ENCODE measurements at places on chromosomes 6 and 20.

DNA sequence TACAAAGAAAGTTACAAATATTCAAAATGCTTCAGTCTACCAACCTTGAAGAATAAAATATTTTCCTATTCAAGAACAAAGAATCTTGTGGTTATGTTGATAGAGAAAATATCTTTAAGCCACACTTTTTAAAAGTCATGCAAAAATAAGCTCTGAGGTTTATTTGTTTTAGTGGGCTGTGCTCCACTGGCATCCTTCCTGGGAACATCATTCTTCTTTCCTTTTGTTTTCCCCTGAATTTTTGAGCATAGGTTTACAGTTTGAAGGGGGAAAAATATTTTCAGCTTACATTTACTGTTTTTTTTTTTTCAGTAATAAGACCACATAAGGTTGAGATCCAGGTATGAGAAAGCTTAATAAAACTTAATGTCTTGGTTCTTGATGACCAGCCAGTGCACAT is 72.0 kb upstream of the BACH2 start:
- no peak for DNase-seq

DNA sequence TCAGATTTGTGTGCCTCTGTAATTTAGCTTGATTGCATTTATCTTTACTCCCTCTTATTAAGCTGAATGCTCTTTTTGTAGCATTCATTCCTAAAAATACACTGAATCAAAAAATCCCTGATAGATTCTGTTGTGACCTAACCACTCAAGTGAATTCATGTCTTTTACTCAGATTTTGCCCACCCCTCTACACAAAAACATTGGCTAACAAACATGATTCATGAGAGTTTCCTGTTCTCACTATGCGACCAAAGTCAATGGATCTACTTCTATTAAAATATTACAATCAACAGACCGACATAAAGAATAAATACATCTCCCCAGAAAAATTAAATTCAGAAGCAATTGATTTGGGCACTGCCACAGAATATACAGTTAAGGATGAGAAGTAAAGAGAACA is 99.5 kb upstream of the THEMIS start:
- no peak for DNase-seq

- no peak for DNase-seq
Measured at GRCh38 chr6:40492187-40492586, 95.0 kb downstream of the LRFN2 start.

DNA sequence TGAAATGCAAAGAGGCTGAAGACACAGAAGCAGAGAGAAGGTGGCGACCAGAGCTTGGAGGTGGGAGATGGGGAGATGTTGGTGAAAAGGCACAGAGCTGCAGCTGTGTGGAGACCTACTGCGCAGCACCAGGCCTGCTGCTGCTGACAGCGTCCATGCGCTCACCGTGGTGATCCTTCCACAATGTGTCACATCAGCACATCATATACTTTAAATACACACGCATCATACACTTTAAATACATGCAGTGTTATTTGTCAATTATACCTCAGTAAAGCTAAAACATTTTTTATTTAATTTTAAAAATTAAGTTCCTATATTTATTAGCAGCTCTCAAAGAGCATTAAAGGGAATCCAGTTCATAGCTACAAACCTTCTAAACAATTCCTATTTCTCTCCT is 200.9 kb downstream of the TTLL2 start:
- DNase-seq: no peak

DNA sequence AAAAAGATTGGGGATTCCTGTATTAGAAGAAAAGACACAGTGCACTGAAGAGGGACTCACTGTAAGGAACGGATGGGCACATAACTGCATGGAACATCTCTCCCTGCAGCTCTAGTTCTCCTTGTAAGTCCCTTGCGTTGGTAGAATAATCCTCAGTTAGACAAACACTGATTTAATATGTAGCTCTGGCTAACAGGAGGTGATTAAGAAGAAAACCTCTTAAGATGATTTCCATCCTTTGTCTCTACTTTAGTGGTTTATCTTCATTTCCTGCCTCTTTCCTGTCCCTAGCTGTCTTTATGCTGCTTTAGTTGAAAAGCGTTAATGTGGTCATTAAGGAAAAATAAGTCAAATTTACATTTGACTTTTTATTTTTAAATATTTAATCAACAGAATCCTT is 86.6 kb downstream of the SLC16A10 start:
- no peak for DNase-seq

DNA sequence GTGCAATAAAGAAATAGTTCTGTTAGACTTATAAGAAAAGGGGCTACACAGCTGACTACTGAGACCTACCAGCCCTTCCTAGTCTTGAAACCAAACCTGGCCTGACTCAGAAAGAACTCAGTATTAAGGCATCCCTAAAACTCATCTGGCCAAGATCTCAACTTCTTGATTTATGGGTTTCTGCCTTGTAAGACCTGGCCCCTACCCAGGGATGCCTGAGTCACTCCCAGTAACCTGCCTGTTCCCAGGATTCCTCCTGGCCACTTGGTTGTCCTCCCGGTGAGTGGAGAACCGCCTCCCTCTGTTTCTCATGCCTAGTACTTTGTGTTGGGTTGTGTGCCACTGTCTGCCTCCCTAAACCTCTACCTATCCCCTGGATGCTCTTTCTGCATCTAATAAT is 189.4 kb upstream of the PREP start:
- no peak for DNase-seq

DNA sequence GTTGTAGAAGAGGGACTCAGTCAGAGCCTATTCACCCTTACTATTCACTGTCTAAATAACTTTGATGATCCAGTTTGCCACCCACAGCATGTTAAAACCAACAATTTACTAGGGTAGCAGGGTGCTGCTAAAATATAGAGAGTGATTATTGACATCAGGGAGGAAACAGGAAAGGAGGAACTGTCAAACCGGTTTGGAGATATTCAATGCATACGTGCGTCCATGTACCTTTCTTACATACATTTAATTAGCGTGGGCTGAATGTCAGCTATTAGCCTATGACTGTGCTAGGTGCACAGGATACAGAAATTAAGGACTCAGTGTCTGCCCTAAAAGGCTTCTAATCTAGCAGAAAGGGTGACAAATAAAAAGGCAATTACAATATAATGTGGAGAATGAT is 57.2 kb downstream of the IL20RA start:
- DNase-seq: no peak

GRCh38 chr6:108497883-108498282 is 62.8 kb upstream of the FOXO3 start:
- DNase-seq: no peak

- no peak for DNase-seq
Measured at GRCh38 chr20:54023406-54023805, 47.0 kb downstream of the BCAS1 start.

GRCh38 chr6:158517038-158517437 is 42.9 kb upstream of the TMEM181 start:
- no peak for DNase-seq

DNA sequence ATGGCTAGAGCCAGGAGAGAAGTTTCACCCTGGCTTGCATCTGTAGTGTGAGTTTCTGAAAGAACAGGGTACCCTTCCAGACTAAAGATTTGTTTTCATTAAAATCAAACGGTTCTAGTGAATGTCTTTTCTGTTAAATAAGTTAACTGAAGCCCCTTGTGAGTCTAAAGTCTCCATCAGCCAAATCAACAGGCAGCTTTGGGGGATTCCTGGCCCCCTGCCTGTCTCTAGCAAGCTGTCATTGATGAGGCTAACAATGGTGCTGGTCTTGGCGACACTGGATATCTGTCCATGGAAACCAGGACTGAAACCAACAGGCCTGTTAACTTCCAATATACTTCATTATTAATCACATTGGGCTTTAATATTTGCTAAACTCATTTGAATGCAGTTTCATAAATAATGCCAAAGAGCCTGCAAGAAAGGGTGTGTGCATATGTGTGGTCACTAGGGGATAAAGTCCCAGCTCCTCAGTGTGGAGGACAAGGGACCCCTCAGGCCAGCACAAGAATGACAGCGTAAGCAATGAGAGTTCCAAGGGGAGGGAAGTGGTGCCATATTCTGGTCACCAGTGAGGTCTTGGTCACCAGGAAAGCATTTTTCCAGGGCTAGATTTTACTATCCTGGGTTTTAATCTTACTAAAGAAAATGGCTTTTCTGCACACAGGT is 9.1 kb upstream of the RNF182 start:
- DNase-seq: no peak

- DNase-seq: no peak
Measured at GRCh38 chr6:107634324-107635056, 144.6 kb downstream of the SOBP start.

DNA sequence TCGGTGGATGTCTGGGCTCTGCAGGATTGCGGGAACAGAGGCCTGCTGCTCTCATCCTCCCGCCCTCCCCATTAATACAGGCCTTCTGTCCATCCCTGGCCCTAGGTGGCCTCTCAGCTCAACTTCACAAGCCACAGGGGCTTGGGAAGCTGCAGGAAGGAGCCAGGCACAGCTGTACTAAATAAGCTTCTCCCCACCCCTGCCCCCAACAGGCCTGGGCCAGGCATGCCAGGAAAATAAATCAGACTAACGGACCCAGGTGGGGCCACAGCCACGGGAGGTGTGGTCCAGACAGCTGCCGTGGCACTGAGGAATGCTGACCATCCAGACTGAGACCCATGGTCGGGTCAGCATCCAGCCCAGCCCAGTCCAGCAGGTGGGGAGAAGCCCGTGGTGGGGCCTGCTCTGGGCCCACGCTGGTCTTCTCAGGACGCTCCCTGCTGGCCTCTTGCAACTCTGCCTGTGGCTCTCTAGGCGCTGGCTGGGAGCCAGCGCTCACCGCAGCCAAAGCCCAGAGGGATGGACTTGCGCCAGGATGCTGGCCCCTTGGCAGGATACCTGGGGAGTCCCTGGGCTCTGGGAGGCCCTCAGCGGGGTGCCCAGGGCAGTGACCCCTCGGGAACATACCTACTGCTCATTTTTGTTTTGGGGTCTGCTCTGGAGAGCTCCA is 8.6 kb upstream of the YTHDF1 start:
- DNase-seq: no peak

DNA sequence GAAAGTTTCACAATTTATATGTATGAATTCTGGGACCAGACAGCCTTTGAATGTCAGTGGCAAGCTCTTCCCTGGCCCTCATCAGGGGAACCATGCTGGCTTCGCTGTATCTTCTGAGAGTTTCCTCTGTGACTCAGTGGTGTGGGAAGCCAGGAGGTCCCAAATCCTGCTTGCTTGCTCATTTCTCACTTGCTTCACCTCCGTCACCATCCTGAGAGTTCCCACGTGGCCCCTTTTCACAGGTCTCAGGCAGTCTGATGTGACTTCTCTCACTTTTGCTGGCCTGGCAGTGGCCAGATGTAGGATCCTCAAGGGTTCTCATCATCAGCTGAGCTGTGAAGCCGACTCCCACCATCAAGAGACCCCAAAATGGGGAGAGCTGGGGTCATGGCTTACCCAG is 28.4 kb upstream of the RIN2 start:
- no peak for DNase-seq

DNA sequence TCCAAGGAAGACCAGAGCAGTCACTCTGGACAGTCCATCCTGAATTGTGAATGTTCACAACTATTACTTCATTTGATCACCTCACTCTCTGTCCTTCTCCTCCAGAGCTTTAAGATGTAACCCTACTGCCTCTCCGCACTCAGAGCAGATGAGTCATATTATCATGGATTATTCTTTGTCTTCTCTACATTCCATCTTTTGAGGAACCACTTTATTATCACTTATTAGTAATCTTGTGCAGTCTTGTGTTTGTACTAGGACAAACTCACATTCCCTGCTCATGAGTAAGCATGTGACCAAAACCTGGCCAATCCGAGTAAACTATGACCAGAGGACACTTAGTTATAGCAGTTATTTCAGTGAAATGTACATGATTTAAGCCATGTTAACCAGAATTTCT is 401.5 kb upstream of the ADGRB3 start:
- DNase-seq: no peak

DNA sequence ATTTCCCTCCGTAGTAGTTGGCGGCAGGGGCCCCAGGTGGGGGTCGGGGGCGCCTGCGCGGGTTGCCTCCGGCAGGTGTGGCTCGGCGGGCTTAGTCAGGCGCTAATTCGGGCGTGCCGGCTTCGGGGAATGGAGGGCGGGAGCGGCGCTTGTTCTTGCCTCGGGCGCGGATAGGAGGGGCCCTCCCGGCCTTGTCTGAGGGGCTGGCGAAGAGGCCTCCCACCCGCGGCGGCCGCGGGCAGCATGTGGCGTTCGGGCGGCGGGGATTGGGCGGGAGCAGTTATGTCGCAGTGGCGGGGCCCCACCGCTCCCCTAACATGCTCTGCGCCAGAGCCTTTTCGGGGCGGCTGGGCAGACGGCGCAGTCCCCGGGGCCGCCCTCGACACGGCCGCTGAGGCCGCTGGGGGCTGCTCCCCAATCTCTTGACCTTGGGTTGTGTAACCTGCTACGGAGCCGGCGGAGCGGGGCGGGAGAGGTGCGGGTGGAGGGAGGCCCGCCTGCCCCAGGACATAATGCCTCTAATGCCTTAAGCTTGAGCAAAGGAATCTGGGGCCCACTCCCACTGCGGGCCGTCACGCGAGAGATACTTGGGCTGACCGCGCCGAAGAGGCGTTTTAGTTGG is 1.1 kb downstream of the AMD1 start:
- peak; percentile 58 for DNase-seq

DNA sequence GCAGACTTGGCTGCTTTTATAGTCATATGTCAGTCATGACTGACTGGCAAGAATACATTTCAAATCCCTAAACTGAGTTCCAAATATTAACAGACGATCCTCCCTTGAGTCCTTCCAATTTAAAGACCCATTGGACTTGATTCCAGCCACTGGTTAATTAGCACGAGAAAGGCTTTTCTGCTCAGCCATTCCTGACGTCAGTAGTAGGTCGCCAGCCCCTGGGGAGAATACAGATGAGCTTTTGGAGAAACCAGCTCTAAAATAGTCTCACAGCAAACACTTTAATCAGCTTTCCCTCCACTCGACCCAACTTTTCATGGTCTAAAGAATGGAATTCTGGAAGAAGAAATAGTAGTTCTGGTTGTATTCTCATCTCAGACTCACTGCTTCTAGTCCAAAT is 91.6 kb downstream of the SLC22A3 start:
- DNase-seq: no peak

DNA sequence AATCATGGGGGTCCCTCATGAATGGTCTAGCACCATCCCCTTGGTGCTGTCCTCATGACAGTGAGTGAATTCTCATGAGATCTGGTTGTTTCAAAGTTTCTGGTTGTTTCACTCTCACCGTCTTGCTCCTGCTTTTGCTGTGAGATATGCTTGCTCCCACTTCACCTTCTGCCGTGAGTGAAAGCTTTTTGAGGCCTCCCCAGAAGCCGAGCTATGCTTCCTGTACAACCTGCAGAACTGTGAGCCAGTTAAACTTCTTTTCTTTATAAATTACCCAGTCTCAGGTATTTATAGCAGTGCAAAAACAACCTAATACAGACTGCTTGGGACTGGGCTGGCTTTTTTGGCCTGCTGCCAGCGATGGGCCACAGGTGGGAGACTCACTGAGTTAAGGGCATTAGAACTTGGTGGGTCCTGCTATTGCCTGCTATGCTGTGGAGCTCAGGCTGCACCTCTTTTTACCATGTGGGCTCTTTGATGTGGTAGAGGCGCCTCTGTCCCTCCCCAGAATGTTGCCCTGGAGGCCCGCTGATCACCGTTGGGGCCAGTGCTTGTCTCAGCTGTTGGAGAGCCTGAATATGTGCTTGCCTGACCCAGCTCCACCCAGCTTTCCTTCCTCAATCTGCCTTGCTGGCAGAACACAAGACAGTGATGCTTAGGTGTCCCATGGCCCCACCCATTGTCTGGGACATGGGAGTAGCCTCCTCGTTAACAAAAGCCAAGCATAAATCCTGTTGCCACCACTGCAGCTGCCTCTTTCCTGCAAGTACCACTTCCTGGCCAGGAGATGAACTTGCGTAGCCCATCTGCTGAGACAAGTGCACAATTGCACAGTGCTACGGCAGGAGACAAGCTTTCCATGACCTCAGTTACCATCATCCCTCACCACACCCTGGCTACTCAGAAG is 47.1 kb downstream of the IGF2R start:
- DNase-seq: peak; percentile 28
